Activated CD8-positive, alpha-beta memory T cell treated with anti-CD3 and anti-CD28 coated beads, Interleukin-2, amount 50 U/mL, for 48 hours (primary cell): ENCODE measurements at places on chromosomes 12 and 14.

DNA sequence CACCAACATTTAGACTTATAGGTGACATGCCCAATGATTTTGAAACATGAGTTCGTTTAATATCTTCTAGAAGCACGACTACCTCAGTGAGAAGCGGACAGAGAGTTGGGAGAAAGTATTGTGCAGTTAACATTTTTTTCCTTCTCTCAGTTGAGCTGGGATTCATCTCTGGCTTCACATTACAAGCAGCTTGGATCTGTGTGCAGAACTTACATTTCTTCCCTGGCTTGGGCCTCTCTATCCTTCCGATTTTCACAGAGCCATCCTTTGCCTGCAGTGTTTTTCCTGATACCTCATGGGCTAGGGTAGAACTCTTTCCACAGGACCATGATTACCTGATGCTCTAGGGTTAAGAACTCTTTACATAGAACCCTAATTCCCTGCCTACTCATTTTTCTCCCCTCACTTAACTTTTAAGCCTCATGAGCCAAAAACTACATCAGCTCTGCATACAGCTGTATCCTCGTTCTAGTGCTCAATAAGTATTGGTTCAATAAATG lies 86.5 kb downstream of the FLRT2 start:
- DNase-seq = no peak

DNA sequence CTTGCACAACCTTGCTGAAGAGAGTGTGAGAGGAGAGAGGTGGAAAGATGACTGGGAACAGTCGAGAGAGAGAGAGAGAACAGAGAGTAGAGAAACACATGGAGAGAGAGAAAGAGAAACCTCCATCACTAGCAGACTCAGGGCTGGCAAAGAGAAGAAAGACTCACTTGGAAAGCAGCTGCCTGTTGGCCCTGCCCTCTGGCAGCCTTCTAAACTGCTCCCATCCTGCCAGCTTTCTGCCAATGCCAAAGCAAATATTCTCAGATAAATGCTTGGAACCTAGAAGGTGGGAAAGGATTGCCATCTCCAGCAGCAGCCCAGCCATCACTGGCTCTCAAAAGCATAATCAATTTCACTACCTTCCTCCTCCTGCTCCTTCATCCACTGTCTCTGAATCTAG lies 107.9 kb upstream of the WSCD2 start:
- no peak for DNase-seq

DNA sequence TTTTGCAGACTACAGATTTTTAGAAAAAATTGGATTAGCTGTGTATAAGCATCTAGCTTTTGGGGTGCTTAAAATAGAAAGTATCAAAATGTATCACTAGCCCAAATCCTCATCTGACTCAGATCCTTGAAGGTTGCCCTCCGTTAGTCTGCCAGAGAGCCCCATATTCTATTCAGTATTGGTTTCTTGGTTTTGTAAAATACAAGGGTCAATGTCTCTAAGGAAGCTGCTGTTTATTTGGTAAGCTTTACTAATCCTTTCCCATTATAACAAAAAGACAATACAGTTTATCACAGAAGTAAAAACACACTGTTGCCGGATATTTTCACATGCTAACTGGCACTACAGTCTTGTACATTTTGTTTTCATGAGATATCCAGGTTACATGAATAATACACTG lies 92.8 kb upstream of the PTHLH start:
- no peak for DNase-seq

- no peak for DNase-seq
These were observed 4.7 kb upstream of the SLC48A1 start for GRCh38 chr12:47768323-47768811.

DNA sequence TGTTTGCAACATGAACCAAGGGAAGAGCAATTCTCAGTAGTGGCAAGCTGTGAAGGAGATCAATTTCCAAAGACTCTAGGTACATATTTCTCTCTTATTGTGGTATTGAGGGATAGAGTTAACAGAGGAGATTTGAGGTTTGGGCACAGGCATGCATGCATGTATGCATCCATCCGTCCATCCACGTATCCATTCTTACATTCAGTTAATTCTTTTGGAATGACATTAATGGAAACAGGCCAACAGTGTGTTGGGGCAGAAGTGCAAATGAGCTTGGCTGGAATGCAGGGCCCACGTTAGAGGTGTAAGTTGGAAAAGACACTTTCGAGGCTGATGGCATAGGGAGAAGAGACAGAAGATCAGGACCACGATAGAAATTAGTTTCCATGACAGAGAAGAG lies 216.9 kb upstream of the PELI2 start:
- DNase-seq = no peak

DNA sequence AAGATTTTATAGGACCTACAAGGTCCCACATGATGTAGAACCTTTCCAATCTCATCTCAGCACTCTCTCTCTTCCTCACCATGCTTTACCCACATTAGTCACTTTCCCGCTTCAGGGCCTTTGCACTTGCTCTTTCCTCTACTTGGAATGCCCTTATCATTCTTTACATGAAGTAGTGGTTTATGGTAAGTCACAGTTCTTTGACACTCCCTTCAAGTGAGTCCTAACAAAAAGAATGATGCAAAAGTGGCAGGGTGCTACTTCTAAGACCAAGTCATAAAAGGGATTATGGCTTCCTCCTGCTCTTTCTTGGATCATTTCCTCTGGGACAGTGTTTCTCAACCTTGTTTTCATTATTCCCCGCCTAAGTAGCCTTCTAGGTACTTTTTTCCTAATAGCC lies 13.1 kb downstream of the TMBIM4 start:
- no peak for DNase-seq

GRCh38 chr12:44286336-44286735 lies 450.5 kb downstream of the TMEM117 start:
- DNase-seq = no peak
